T-helper 22 cell (primary cell): ENCODE measurements at places on chromosomes 6 and 20.

GRCh38 chr6:14320332-14320731, 202.8 kb downstream of the CD83 start:
- no peak for DNase-seq

GRCh38 chr6:141667580-141668309, 465.0 kb upstream of the GJE1 start:
- DNase-seq = no peak

DNA sequence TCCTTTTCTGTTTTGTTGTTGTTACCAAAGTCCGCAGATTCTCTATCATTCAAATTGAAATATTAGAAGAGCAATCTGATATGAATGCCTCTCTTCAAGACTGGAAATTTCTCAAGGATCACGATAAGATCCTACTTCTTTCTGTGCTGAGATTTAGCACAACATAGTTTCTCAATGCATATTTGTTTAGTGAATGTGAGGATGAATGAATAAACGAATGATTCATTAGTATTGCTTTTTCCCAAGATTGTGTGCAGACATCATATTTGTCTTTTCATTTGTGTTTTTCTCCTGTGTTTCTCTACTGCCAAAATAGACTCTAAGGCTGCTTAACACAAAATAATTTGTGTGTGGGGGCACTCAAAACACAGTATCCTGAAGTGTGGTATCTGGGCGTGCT, 862.7 kb upstream of the MAP3K7 start:
- no peak for DNase-seq

- no peak for DNase-seq
These were observed 36.1 kb downstream of the EZR start for GRCh38 chr6:158783167-158783450.

- no peak for DNase-seq
These were observed 174.1 kb upstream of the PTPRK start for GRCh38 chr6:128694303-128695009.
